ENCODE measurements at places on chromosomes 3 and 15. TPM values are rescaled to one million over a fixed set of nuclear protein-coding genes. Genes with fewer than 3 reads are reported as not detected.

The AP3B2 gene
- 0.54 TPM for total RNA-seq

The PCOLCE2 gene
- total RNA-seq: 0.54 TPM

The WDR93 gene
- total RNA-seq: 0.27 TPM

The ZBED2 gene
- under 0.01 TPM for total RNA-seq

The FBXO40 gene
- not detected for total RNA-seq

The PCLAF gene
- 8.1 TPM for total RNA-seq

The SNURF gene
- 5.1 TPM for total RNA-seq

The MYLK gene
- total RNA-seq: 11.3 TPM

The SLC30A4 gene
- total RNA-seq: 1.6 TPM

The LHFPL4 gene
- not detected for total RNA-seq
